Activated effector memory CD4-positive, alpha-beta T cell treated with Interleukin-2 at 50 U/mL for 16 hours (primary cell): ENCODE measurements at places on chromosomes 11 and 22.

DNA sequence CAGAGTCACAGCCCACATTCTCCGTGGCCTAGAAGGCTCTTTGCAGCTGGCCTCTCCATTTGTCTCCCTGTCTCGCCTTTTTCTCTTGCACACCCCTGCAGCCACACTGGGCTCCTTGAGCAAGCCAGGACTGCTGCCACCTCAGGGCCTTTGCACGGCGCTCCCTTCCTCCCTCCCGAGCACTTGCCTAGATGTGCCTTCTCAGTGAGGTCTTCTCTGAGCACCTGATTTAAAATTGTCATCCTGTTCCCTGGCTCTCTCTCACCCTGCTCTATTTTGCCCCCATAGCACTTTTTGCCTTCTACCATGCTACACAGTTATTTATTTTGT, 102.9 kb upstream of the THY1 start:
- DNase-seq = no peak

DNA sequence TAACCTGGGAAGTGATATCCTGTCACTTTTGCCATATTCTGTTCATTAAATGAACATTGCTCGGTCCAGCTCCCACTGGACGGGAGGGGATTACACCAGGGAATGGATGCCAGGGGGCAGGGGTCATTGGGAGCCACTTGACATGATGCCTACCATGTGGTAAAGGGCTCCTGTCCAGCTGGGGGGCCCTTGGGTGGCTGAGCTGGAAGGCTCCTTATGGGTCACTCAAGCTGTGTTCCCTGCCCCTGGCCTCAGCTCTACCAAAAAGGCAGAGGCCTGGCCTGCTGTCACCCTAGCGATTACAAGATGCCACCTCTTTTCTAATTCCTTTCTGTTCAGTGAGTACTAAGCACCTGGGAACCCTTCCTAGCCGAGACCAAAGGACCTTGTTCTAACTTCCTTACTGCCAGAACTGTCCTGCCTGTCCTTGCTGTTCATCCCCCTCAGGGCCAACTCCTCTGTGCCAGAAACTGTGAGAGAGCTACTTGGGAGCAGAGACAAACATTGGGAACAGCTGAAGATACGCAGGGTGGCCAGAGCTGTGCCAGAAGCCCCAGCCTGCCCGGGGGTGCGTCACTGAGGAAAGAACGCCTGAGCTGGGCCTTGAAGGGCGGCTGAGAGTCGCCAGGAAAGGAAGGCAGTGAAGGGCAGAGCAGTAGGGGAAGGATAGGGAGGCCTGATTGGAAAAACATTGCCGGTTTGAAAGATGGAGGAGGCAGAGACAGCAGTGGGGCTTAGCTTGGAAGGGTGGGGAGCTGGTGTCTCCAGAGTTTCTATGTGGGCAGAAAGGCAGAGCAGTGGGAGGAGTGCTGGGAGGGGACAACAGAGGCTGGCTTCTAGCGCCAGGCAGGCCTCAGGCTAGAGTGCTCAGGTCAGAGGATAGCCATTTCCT, 12.7 kb upstream of the UVRAG start:
- no peak for DNase-seq

DNA sequence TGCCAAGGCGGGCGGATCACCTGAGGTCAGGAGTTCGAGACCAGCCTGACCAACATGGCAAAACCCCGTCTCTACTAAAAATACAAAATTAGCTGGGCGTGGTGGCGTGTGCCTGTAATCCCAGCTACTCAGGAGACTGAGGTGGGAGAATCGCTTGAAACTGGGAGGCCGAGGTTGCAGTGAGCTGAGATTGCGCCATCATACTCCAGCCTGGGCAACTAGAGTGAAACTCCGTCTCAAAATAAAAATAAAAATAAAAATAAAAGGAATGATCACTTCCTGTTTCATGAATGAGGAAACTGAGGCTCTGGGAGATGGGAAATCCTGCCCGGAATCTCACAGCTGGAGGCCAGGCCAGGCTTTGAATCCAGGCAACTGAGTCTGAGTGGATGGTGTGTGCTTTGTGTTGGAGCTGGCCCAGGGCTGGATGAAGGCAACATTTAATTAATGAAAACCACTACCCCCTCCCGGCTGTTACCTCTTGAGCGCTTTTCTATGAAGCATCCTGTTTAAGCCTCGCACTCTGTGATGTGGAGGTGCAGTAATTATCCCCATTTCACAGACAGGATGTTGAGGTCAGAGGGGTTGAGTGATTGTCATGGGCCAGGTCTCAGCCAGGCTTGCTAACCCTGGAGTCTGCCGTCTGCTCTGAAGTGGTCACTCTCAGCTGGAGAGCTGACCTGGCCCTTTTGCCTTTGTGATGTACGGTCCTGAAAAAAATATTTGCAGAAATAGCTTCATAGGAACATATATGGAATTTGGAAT, 27.8 kb downstream of the LRP5 start:
- peak; percentile 32 for DNase-seq

DNA sequence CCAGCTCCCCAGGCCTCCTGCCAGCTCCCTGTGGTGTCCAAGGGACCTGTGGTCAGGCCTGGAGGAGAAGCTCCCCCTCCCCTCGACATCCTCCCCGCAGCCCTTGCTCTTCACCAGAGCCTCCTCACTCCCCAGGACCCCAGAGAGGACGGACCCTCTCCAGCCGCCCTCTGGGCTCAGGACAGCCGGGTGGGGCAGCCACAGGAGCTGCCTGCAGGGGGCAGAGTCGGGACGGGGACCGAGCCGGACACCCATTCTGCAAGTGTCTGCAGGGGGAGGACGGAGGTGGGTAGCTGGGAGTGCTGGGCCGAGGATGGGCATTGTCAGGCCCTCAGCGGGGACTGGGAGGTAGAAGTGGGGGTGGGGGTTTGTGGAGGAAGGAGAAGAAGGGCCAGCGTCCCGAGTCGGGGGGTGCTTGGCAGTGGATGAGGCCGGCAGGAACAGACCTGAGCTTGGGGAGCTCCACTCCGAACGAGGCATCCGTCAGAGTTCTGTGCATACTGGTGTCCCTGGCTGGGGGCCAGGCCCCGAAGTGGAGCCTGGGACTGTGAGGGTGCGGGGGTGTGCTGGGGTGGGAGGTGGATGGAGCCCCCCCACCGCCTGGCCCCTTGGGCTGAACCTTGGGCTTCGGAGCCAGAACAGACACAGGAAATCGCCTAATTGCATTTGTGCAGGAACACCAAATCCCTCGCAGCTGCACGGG, 15.2 kb downstream of the PRR33 start:
- DNase-seq = no peak

DNA sequence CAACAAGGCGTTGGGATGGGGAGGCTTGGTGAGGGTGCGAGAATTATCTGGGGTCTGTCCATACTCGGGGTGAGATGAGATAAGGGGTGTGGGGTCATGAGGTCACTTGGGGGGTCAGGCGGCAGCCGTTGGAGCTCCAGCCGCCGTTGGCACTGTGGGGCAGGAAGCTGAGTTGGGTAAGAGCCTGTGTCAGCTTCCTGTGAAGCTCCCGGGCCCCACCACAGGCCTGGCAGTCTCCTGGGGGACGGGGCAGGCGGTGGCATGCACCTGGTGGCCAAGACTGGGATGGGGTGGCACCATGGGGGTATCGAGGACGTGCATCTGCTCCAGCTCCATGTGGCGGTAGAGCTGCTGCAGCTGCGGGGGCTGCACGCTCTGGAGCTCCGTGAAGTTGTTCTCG, 7.1 kb upstream of the MYBPC3 start:
- DNase-seq = no peak

DNA sequence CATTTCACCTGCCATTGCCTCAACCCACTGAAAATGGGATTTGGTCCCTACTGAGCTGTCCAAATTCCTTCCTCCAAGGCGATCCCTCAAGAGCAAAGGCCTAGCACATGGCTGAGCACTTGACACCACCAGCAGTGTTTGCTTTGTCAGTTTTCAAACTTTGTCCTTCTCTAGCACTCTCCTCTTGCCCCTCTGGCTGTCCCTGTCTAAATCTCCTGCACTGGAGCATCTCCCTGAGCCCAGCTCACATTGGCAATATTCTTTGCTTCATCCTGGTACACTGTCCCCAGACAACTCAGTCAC, 66.6 kb upstream of the FTH1 start:
- DNase-seq = no peak

- DNase-seq = no peak
These were observed 8.7 kb downstream of the LIN7C start for GRCh38 chr11:27497911-27498310.

DNA sequence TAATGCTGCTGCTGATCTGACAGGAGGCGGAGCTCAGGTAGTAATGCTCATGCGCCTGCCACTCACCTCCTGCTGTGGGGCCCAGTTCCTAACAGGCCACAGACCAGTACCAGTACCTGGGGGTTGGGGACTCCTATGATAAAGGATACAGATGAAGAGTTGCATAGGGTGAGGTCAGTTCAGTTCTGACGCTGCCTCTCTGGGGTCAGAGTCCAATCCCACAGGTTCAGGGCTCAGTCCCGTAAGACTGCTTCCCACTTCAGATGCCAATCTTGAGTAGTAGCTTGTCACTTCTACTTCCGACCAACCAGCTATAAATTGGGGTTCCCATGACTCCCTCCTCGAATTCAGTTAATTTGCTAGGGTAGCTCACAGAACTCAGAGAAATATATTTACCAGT, 8.6 kb downstream of the ASRGL1 start:
- no peak for DNase-seq

GRCh38 chr22:50553310-50553709, 7.6 kb downstream of the KLHDC7B start:
- DNase-seq = no peak

GRCh38 chr22:22717664-22718063, 73.2 kb downstream of the GGTLC2 start:
- DNase-seq = no peak

GRCh38 chr11:67376873-67377808, 3.7 kb upstream of the CLCF1 start:
- DNase-seq = no peak

DNA sequence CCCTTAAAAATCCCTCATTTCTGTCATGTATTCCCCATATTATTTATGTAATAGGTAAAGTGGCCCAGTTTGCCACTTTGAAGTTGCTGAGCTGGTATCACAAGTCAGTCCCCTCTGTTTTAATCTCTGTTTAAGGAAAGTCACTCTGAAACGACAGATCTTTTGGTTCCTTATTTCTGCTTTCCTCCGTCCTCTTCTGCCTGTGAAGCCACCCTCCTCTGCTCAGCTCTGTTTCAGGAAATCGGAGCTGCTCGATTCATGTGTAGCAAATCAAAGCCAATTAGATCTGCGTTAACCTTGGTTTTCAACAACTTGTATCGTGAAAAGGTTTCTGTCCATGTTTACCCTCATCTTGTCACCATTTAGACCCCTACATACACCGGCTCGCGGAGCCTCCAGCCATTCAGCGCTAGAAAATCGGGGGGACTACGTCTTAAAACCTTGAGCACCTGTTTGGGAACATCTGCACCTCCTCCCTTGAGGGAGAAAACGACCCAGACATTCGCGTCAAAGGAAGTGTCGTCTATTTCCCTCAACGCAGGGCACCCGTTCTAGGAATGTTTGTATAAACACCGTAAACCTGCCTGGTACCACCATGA, 576 bp upstream of the SC5D start:
- no peak for DNase-seq

- DNase-seq = no peak
These were observed 993.3 kb downstream of the BRD1 start for GRCh38 chr22:48834404-48834803.

DNA sequence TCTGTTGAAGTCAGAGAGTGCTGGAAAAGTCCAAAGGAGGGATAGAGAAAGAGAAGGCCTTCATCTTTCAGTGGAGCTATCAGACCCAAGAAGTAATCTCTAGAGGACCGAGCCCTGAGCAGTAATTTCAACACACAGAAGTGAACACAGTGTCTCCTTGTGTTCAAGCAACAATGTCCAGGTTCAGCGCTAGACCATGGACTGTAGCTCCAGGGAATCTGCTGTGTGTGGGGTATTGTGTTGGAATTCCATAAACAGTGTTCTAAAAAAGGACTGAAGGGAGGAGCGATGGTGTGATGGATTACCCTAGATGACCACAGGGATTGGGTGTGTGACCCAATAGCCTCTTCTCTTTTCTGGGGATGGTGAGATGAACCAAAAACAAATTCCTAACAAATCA, 165.9 kb downstream of the BLID start:
- DNase-seq = no peak

DNA sequence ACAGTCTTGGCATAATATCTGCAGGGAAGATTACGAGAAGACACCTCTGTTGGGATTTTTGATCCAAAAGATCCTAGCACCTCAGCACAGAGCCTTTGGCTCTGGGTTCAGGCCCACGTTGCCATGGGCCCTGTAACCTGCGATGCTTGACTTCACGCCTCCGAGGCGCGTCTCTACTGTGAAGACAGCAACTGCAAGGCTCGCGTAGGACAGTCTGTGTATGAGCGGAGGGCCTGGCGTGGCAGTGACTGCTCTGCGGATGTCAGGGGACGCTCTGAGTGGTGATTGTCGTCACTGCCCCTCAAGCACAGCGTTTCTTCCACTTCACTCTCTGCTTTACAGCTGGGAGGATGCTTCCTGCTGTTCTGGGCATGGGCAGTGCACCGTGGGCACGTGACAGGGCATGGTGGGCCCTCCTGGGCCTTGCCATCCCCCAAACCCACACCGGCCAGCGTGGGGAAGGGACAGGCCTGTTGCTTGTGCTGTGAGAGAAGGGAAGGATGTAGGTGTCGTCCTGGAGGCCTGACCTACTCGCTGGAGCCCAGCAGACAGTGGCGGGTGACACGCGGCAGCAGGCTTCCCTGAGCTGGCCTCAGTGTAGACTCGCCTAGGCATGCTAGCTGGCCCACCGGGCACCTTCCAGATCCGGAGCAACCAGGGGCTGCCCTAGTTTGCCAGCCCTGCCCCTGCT, 26.5 kb downstream of the GLB1L2 start:
- DNase-seq = no peak

DNA sequence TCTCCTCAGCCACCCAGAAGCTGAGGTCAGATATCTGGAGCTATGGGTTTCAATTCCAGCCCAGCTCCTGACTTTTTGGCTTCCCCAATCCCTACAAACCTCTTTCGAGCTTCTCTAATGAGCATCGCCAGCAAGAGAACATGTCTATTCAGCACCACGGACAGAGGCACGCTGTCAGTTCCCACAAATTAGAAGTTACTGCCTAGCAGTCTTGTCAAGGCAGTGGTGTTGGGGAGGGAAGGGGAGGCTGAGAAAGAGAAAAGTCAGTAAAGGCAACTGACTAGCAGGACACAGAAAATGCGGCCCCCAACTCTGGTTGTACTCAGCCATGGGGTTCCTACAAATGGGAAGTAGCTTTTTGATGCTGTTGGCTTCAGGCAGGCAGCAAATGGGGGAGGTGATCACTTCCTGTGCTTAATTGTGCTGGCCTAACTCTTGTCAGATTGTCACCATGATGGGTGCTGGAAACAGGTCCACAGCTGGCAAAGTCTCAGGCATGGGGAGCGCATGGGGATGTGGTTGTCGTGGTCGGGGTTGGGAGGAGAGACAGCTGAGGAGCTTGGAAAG, 205.9 kb downstream of the ST3GAL4 start:
- DNase-seq = no peak

GRCh38 chr11:69843529-69843921, 24.3 kb upstream of the FGF3 start:
- no peak for DNase-seq
